ENCODE measurements at places on chromosomes 2 and 18. TPM values are rescaled to one million over a fixed set of nuclear protein-coding genes. Genes with fewer than 3 reads are reported as not detected.

The OXER1 gene
- 13.3 TPM for polyA plus RNA-seq

The RBM44 gene
- polyA plus RNA-seq, result 0.07 TPM

The CSRNP3 gene
- polyA plus RNA-seq, result not detected

The CHST10 gene
- 0.57 TPM for polyA plus RNA-seq

The KLHL29 gene
- not detected for polyA plus RNA-seq

The SERPINB11 gene
- not detected for polyA plus RNA-seq

The ABCG5 gene
- not detected for polyA plus RNA-seq

The TTR gene
- not detected for polyA plus RNA-seq

The NT5C1B gene
- polyA plus RNA-seq, result not detected

The GKN1 gene
- not detected for polyA plus RNA-seq

The RGPD8 gene
- 0.29 TPM for polyA plus RNA-seq

The SCYGR4 gene
- not detected for polyA plus RNA-seq

The MC5R gene
- polyA plus RNA-seq, result not detected

The RAB10 gene
- 258 TPM for polyA plus RNA-seq

The MOCOS gene
- 0.03 TPM for polyA plus RNA-seq

The ITGB6 gene
- not detected for polyA plus RNA-seq

The RGPD5 gene
- polyA plus RNA-seq, result 6.6 TPM

The SKOR2 gene
- not detected for polyA plus RNA-seq

The SLC4A1AP gene
- polyA plus RNA-seq, result 18.3 TPM

The ADAM23 gene
- not detected for polyA plus RNA-seq

The DSG1 gene
- polyA plus RNA-seq, result not detected

The SLC9A2 gene
- polyA plus RNA-seq, result not detected

The KCNS3 gene
- not detected for polyA plus RNA-seq

The TBR1 gene
- polyA plus RNA-seq, result not detected

The SERPINB4 gene
- not detected for polyA plus RNA-seq

The SLC19A3 gene
- polyA plus RNA-seq, result not detected

The SCN3A gene
- polyA plus RNA-seq, result not detected

The SERPINB12 gene
- polyA plus RNA-seq, result not detected

The GPR55 gene
- 0.25 TPM for polyA plus RNA-seq

The ARMC9 gene
- not detected for polyA plus RNA-seq

The SCN2A gene
- polyA plus RNA-seq, result not detected

The LGALSL gene
- 0.30 TPM for polyA plus RNA-seq

The MOGAT1 gene
- polyA plus RNA-seq, result not detected

The ERMN gene
- 0.61 TPM for polyA plus RNA-seq

The DLX1 gene
- 0.06 TPM for polyA plus RNA-seq

The CD226 gene
- polyA plus RNA-seq, result 0.53 TPM

The ST6GAL2 gene
- not detected for polyA plus RNA-seq

The COX5B gene
- 546 TPM for polyA plus RNA-seq

The CPLX4 gene
- polyA plus RNA-seq, result not detected

The UGT1A10 gene
- polyA plus RNA-seq, result not detected

The MAP3K19 gene
- polyA plus RNA-seq, result not detected

The SP3 gene
- polyA plus RNA-seq, result 44.8 TPM

The PRR30 gene
- not detected for polyA plus RNA-seq

The TMEM198 gene
- polyA plus RNA-seq, result not detected

The HOXD9 gene
- polyA plus RNA-seq, result not detected
